ENCODE measurements at places on chromosomes 7 and 10.

DNA sequence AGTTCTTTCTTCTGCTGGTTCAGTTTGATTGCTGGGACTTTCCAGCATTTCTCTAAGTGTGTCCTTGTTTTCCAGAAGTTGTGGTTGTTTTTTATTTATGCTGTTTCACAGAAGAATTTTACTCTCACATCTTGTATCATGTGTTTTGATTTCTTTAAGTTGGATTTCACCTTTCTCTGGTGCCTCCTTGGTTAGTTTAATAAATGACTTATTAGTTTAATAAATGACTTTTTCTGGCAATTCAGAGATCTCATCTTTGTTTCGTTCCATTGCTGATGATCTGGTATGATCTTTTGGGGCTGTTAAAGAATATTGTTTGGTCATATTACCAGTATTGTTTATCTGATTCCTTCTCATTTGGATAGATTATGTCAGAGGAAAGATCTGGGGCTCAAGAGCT lies 59.8 kb upstream of the CYP2C9 start:
- DNase-seq: peak; percentile 21

DNA sequence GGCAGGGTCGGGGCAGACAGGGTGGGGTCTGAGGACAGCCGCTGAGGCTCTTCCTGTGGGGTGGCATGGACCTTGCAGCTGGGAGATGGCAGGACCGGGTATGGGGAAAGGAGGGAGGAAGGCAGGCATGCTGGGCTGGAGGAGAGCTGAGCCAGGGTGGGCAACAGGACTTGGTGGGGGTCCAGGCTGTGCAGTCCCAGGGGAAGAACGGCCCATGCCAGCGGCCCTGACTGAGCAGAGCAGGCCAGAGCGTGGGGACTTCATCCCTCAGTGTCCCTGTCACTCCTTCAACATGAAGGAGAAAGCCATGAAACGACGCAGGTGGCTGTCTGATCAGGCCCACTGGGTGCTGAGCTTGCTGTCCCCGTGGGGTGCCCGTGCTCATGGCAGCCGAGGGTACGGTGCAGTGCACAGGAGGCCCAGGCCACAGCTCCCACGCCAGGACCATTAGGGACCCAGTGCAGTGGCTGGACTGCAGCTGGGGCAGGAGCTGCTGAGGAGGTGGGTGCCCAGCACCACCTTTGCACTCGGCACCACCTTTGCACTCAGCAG lies 519.6 kb downstream of the PTPRN2 start:
- no peak for DNase-seq

GRCh38 chr10:97553575-97554031 lies 19.0 kb upstream of the ANKRD2 start:
- DNase-seq: peak; percentile 76

- DNase-seq: no peak
Measured at GRCh38 chr10:18406136-18406535, 245.3 kb downstream of the NSUN6 start.

GRCh38 chr10:17847585-17848296 lies 38.6 kb downstream of the MRC1 start:
- peak; percentile 12 for DNase-seq

DNA sequence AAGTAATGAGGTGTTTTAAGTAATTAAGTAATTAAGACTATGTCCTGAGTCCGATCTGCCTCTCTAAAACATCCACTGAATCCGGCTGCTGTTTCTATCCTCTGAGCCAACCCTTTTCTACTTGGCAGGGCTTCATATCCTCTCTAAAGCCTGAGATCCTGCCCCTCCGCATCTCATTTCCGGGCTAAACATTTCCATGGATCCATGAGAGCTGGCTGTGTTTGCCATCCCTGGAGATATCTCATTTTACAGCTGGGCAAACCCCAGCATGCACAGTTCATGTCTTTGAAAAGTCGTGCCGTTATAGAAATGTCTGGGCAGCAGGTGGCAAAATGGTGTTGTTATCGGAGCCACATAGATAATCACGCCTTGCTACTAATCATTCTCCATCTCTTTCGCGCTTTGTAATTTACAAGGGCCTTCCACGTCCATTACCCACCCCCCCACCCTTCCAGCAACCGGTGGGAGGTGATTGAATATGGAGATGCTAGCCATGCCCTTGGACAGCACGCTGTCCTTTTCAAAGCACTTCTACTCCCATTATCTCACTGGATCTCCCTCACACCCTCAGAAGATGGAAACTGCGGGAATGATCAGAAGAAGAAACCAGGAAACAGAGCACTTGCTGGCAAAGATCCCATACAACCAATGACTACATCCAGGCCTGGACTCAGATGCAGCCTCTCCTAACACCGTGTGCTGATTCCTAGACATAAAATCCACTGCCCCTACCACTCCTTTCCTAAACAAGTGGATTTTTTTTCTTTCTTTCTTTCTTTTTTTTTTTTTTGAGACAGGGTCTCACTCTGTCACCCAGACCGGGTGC lies 1189.2 kb downstream of the TYW1 start:
- DNase-seq: no peak

GRCh38 chr7:11478882-11479281 lies 353.1 kb downstream of the THSD7A start:
- DNase-seq: no peak

GRCh38 chr10:91487911-91488582 lies 77.9 kb downstream of the HECTD2 start:
- DNase-seq: no peak

- peak; percentile 29 for DNase-seq
Measured at GRCh38 chr7:15559416-15559928, 2.3 kb downstream of the AGMO start.

- DNase-seq: peak; percentile 29
Measured at GRCh38 chr10:1412531-1413189, 324.7 kb downstream of the ADARB2 start.

DNA sequence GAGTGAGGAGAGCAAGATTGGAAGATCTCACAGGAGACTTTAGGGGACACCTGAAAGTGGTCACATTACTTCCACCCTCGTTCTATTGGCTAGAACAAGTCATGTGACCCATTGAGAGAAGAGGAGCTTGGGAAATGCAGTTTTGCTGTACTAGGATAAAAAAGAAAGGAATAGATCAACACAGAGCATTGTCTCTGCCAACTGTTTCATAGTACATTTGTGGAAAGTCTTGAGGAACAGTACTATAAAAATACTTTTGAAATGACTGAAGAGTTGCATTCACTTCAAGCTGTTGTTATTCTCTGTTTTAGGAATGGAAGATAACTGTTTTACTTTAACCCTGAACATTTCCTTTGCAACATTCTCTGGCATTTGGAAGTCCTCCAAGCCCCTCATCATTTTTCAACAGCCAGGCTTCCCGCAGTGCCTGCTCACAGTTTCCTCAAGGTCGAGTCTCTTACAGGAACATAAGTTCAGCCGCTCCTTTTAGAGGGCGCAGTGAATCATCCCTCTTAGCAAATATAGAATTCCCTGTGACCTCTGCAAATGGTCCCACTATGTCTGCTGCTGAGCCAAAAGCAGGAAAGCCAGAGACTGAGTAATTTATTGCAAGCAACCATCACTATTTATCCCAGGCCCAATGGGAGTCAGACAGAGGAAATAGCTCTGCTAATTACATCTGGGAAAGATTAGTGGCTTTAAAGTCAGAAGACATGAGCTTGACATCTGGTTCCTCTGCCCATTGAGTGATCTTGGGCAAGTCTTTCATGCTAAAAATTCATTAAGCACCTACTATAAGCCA lies 40.7 kb downstream of the MRPL32 start:
- DNase-seq: peak; percentile 12

DNA sequence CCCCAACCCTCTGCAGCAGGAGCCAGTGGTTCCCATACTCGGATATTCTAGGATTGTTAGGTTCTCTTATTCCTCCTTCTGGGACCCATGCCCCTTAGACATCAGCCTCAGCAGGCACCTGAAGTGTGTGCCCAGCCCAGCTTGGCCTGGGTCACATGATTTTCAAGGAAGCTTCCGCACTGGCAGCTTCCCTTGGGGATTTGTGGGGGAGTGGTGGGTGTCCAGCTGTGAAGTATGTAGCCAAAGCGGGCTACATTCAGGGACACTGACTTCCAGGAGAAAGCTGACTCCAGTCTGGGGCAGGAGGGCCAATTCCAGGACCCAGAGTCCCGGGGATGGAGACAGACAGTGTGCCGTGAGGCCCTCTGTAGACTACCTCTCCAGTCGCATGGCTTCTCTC lies 1.3 kb downstream of the LDB1 start:
- DNase-seq: peak; percentile 65

- no peak for DNase-seq
Measured at GRCh38 chr7:95845007-95845406, 72.7 kb downstream of the DYNC1I1 start.

GRCh38 chr7:128347647-128348097 lies 4.0 kb upstream of the RBM28 start:
- peak; percentile 50 for DNase-seq

DNA sequence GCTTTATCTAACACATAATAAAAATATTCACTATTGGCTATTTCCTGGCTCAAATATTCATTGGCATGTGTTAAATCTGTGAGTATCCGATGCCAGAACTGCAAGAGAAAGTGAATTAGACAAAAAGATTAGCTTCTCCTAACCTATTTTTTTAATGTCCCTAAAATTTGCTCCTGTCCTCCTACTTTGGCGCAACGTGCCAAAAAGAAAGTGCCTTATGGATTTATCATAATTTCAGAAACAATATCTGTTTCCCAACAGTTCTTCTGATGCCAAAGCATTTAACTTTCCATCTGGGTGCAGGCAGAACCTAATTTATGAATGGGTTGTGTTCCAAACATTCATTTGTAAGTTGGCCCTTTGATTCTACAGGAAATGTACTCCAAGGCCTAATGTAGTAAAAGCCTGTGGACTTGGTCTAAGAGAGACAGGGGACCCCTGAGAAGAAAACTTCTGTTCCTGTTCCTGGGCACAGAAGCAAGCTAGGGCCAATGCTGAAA lies 15.4 kb downstream of the PIP4K2A start:
- DNase-seq: no peak

GRCh38 chr10:116873134-116873533 lies 23.8 kb downstream of the ENO4 start:
- DNase-seq: no peak

DNA sequence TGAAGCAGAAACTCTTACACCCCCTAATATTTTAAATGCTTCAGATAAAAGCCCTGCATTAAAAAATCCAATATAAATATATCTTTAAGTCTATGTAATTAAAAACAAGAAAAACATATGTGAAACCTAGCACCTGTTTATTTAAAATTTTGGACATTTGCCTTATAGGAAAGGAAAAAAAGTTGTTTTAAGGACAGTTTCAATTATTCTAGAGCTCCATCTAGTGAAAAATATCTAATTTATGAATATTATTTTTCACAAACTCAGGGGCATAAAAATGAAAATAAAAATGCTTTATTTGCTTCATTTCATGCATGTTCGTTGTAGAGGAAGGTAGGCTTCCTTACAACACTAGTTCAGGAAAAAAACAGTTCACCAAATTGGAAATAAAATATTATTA lies 26.1 kb downstream of the ENKUR start:
- DNase-seq: no peak

DNA sequence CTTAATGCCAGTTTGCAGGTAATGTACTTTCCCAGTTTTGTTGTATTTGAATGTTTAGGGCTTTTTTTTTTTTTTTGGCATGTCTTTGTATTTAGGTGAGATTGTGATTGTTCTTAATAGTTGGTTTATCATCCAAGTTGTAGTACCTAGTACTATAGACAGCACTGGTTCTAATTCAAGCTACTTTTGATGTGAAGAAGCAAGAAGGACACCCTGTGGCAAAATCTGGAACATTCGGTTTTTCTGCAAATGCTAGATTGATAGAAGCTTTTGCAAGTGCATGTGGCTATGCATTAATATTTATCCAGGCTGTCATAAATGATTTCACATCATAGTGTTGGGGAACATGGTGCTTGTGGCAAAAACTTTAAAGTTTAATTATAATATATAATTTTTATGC lies 248.9 kb downstream of the FOXP2 start:
- peak; percentile 34 for DNase-seq

DNA sequence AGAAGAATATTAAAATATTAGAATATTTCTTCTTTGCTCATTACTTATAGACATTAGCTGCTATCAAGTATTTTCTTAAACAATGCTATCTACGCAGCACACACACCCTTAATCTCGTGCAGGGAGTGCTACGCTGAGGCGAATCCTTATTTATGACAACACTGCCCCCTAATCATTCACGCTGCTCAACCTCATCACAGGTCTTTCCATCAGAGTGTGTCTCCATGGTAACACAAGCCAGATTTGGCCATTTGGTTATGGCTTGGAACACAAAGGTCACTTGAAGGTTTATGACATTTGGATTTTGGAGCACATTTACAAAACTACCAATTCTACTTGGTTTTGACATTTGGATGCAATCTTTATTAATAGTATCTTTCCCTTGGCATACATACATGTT lies 45.4 kb upstream of the MYO3A start:
- no peak for DNase-seq

DNA sequence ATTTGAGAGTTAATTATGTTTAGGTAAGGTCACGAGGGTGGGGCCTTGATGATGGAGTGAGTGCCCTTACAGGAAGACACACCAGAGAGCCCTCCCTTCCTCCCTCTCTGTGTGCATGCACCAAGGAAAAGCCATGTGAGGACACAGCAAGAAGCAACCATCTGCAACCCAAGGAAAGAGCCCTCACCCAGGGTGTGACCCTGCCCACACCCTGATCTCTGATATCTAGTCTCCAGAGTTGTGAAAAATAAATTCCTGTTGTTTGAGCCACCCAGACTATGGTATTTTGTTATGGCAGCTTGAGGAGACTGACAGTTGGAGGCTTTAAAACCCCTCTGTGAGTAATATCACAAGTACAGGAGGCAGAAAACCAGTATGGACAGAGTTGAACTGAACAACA lies 15.0 kb upstream of the MCM10 start:
- no peak for DNase-seq

GRCh38 chr7:86926732-86927131 lies 132.7 kb downstream of the ELAPOR2 start:
- DNase-seq: peak; percentile 48

- no peak for DNase-seq
Measured at GRCh38 chr10:131571346-131571745, 259.8 kb upstream of the TCERG1L start.

All from kidney tubule cell (primary cell).